ENCODE measurements at places on chromosomes 6 and 20.

- DNase-seq: no peak
Observed at GRCh38 chr20:36785308-36785707, 11.7 kb upstream of the DSN1 start.

DNA sequence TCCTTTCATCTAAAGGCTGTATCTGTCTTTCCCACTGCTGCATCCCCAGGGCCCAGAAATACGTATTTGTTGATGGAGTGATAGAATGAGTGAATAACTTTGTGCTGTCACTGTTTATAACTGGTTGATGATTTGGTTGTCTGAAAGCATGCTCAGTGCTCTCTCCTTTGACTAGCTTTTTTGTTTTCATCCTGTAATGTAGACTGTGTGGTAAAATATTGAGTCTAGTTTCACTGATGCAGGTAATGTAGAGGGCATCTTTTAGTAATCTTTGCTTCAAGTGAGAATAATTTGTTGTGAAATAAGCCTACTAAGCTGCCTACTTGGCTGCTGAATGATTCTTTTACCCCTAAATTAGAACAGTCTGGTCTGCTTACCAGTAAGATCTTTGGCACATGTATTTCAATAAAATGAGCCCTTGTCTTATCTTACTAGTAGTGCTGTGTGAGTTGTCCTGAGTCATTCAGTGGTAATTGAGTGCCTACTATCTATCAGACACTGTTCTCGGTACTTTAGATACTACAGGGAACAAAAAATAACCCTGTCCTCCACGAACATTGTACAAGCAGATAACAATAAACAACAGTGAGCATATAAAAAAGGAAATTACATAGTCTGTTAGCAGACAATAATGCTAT, 39.9 kb downstream of the MAPK14 start:
- DNase-seq: no peak

DNA sequence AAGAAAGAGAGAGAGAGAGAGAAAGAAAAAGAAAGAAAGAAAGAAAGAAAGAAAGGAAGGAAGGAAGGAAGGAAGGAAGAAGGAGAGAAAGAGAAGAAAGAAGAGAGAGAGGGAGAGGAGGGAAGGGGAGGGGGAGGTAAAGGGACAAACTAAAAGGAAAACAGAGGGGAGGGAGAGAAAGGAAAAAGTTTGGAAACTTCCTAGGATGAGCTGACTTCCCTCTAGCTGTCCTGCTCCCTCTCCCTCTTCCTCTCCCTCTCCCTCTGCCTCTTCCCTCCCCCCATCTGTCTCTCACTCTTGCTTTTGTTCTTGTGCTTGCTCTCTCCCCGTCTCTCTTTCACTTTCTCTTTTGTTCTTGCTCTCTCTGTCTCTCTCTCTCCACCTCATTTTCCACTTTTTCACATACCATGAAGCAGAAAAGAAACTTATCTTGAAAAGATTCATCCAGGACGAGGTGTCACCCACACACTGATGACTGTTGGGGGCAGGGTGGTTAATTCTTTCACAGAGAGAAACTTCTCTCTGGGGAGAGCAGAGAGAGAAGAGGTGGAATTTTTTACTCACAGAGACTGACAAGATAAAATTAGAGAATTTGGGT, 56.4 kb upstream of the DUSP22 start:
- DNase-seq: no peak

DNA sequence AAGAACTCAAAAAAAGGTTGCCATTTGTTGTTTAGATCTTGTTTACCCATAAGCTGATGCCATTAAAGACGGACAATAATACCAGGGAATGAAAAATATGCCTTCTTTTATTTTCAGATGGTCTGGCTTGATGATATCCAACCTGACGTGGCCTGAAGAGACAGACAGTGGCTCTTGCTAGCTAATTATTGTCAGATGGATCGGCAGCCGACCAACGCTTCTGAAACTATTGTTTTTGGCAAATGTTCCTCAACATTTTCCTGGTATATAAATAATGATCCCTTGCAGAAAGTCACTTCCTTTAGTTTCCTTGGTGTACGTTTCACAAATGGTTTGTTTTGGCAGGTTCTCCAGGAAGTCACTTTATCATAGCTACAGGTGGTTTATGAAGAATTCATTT, 290.9 kb upstream of the TSHZ2 start:
- DNase-seq: no peak

DNA sequence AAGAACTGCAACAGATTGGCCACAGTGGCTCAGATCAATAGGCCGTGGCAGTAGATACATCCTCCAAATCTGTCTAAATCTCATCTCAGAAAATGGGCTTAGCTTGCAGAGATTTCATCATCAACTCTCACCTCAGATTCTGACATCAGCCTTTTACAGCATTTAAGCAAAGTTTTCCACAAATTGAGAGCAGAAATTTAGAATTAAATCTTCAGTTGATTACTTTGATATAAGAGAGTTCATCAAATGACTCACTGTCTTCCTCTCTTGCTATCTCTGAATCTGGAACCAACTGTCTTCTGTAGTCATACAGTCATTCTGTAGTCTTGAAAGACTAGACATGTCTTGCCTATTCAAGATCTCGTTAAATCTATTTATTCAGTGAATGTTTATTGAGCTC, 45.2 kb upstream of the CTAGE9 start:
- DNase-seq: no peak

- DNase-seq: no peak
Observed at GRCh38 chr20:1945134-1945618, 48.7 kb downstream of the PDYN start.

DNA sequence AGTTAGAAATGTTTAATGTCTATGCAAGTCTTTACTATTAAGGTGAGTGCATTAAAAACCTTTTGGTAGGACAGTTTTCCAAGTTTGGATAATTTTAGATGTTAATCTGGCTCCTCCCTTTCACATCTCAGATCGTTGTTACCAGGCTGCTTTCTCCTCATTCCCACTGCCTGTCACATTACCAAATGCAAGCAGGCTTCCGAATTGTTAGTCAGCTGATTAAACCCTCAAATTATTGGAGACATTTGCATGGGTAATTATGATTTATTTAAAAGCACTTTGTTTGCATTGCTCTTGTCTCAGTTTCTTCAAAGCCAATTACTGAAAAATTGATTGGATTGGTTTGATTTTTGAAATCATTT, 816.5 kb downstream of the KIF16B start:
- DNase-seq: no peak

GRCh38 chr20:36308353-36308752, 2.2 kb downstream of the DLGAP4 start:
- DNase-seq: no peak

- no peak for DNase-seq
Observed at GRCh38 chr6:9346923-9347322, 911.6 kb upstream of the SLC35B3 start.

- no peak for DNase-seq
Observed at GRCh38 chr6:149755300-149756260, 6.0 kb downstream of the PCMT1 start.

GRCh38 chr6:139296927-139297326, 5.1 kb upstream of the TXLNB start:
- DNase-seq: no peak

- DNase-seq: no peak
Observed at GRCh38 chr6:167811442-167812087, 15.1 kb upstream of the AFDN start.

GRCh38 chr6:143146186-143146851, 85.6 kb downstream of the AIG1 start:
- no peak for DNase-seq

DNA sequence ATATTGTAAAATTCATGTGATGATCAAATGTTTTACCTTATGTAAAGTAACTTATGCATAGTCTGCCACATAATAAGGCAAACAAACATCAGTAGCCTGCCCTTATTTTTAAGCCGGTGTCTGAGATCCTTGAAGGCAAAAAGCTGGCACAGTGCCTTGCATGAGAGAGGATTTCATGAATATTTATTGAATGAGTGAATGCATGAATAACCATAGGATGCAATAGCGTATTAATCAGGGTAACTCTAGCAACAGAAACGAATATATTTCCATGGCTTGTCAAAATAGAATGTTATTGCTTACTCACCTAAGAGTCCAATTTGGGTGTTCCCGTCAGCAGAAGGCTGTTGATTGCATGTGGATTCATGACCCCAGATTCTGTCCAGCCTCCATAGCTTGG, 34.9 kb downstream of the BTBD3 start:
- no peak for DNase-seq

- no peak for DNase-seq
Observed at GRCh38 chr6:133958791-133959190, 5.8 kb downstream of the TBPL1 start.

DNA sequence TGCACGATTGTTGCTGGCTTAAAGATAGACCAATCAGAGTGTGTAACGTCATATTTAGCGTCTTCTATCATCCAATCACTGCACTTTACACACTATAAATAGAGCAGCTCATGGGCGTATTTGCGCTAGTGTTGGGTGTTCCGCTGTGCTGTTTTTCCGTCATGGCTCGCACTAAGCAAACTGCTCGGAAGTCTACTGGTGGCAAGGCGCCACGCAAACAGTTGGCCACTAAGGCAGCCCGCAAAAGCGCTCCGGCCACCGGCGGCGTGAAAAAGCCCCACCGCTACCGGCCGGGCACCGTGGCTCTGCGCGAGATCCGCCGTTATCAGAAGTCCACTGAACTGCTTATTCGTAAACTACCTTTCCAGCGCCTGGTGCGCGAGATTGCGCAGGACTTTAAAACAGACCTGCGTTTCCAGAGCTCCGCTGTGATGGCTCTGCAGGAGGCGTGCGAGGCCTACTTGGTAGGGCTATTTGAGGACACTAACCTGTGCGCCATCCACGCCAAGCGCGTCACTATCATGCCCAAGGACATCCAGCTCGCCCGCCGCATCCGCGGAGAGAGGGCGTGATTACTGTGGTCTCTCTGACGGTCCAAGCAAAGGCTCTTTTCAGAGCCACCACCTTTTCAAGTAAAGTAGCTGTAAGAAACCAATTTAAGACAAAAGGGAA, 57.9 kb downstream of the TRIM38 start:
- no peak for DNase-seq

DNA sequence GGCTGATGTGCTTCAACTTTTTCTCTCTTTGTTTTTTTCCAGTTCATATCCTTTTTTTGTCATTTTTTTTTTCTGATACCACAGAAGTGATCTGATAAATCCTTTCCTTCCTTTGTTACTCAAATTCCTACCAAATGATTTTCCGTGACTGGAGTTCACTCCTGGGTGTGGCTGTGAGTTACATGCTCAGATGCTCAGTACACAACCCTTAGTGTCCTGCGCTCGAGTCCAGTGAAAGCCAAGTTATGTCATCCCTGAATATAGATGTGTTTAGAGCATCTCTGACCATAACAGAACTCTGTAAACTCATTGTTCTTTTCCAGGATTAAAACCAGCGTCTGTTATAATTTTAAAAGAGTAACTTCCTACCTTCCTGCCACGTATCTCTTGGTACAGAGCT, 147.2 kb upstream of the AKAP12 start:
- no peak for DNase-seq

DNA sequence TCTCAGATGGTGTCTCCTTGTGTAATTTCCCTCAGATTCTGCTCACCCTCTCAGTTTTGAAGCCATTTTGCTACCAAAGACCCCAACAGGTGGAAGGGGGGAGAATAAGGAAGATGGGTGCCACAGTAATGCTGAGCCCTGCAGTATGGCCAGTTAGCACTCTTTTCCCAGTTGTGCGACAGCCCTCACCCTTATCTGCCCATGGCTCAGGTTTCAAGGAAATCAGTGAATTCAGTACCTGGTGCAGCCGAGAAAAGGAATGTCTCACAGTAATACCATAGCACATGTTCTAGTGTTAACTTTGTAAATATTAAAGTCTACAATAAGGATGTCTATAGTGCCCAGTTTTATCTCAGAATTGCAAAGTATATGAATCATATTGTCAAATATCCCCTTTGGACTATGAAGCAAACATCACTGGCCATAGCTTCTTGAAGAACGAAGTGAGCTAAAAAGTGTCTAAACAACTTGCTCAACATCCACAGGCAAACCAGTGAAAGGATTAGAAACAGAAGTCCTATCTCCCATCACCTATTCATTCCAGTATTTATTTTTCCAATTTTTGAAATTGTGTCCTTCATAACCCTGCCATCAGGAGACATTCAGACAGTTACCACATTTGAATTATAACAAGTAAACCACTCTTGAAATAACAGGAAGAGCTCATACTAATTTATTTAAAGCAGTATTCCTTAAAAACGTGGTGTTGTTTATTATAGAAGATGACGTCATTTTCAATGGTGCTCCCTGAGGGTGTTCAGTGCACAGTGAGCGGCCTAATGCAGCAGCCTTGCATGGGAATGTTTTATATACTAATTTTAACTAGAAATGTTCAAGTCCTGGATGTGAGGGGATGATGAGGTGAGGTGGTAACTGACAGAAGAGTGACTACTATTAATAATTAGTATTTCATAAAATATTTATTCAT, 366.2 kb downstream of the TFAP2A start:
- no peak for DNase-seq

DNA sequence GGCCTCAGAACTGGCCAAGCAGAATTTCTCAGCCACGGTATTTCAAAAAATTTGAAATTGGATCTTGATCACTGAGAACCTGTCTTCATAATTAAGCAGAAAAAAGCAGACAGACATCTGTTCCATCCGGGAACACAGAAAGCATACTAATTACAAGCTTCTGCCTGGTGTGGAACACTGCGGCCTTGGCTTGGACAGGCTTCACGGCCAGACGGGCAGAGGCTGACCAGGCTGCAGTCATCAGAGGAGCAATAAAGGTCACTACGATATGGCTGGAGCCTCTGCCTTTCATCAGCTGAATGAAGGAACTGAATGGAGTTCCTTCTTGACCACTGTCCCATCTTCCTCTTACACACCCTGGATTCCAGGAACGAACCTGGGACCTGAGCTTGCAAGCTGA, 3.9 kb upstream of the NRSN1 start:
- DNase-seq: no peak

DNA sequence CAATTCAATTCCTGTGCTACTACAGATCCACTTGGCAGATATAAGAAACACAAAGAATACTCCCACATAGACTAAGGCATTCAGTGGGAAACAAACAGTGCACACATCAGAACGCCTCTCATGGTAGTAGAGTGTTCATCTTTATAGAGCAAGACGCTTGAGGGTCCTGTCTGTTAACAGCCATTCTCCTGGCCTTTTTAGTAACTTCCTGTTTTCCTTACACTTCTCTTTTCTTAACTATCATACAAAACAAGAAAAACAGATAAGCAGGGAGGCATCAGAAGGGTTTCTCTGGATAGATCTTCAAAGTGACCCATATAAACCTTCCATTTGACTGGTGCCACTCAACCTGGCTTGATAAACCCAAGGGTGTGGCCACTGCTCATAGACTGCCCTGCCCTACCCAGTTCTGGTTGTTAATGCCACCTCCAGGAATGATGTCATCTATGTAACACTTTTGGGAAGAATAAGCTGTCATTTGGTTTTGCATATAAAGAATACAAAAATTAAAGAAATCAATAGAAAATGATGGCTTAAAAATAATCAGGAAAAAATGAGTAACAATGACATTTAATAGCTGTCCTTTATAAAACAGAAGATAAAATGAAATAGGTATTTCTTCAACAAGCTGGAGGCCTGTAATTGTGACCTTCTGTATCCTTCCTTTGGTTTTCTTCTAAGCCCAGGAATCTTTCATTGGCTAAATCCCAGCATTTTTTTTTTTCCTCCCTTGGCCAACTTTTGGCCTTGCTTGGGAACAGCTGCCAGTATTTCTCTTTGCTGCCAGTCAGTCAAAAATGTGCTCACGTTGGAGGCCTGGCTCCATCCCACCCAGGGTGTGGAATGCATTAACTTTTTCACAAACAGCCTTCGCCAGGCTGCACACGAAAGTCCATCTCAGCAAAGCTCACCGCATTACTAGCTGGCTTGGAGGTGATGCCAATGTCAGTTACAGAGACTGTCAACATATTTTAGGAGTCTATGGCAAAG, 103.5 kb downstream of the GJA10 start:
- DNase-seq: no peak
